Fibroblast of the aortic adventitia (primary cell): ENCODE measurements at places on chromosomes 12 and 14. TPM values are rescaled to one million over a fixed set of nuclear protein-coding genes. Genes with fewer than 3 reads are reported as not detected.

GRCh38 chr12:49909826-49910225, 6.1 kb upstream of the FAIM2 start:
- peak; percentile 35 for DNase-seq

GRCh38 chr12:5520037-5520436, 88.1 kb downstream of the NTF3 start:
- DNase-seq, result no peak

GRCh38 chr14:61003571-61003970, 22.5 kb downstream of the SLC38A6 start:
- peak; percentile 45 for DNase-seq

DNA sequence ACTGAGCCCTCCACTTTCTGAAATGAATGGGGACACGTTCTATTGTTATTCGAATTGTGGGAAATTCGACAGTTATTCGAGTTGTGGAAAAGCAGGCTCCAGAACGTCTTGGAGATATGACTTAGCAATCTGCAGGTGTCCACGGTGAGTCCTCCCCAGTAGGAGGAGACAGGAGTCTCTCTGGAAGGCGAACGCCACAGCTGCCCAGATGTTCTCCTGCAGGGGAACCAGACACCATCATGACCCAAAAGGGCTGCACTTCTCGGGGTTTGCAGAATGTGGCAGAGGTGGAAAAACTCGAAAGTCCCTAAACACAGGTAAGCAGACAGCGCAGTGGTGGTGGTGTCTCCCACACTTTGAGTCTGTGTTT, 363.6 kb upstream of the SFSWAP start:
- no peak for DNase-seq

CEBPE gene
- not detected in 2 replicates for total RNA-seq

DNA sequence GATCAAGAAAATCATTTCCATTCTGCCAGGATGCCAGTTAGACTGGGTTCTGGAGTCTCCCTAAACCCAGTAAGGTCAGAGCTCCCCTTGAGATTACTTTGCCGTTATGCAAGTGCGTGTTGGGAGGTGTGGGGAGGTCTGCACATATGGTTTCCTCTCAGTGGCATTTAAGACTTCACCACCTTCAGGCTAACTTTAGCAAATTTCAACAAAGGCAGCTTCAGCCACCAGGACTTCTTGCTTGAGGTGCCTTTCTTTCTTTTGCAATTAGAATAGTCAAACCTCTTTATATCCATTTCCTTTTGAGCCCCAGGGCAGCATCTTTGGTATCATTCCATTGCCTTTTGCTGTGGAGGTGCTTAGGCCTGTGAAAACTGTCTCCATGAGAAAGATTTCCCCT, 117.2 kb upstream of the CCND2 start:
- no peak for DNase-seq

CLEC7A gene
- not detected in 2 replicates for total RNA-seq
